Stimulated activated CD4-positive, alpha-beta T cell treated with anti-CD3 and anti-CD28 coated beads, Interleukin-2, amount 100 ng/mL, for 4 hours (primary cell): ENCODE measurements at places on chromosomes 4 and X.
A peak's percentile ranks its signal among the peaks of the same experiment; 100 is the strongest.

DNA sequence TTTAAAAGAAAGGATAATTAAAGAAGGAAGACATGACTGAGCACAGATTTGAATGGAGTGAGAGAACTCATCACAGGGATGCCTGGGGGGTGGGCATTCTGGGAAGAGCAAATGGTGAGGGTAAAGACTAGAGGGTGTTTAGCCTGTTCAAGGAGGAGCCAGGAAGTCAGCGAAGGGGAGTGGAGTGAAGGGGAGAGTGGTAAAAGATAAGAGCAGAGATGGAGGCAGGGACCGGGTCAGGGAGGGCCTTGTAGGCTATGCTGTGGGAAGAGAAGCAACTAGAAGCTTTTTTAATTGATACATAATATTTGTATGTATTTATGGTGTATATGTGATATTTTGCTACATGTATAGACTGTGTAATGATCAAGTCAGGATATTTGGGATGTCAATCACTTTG is 2.2 kb upstream of the VGLL1 start:
- DNase-seq, result no peak

DNA sequence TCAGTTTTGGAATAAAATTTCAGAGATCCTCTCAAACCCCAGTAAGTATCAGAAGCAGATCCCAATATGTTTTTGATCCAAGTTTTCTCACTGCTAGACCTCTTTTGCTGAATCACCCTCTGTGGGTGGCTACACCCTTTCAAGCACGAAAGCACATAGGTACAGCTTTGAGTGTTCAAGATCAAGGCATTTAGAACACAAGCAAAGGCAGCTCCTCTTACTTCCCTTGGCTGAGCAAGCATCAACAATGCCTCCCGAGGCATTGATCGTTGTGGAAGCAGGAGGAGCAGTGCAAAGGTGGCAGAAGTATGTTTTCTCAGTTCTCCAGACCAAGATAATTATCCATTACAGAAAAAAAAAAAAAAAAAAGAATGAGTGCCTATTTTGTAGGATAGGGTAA is 72.0 kb upstream of the TSPAN7 start:
- DNase-seq, result no peak

DNA sequence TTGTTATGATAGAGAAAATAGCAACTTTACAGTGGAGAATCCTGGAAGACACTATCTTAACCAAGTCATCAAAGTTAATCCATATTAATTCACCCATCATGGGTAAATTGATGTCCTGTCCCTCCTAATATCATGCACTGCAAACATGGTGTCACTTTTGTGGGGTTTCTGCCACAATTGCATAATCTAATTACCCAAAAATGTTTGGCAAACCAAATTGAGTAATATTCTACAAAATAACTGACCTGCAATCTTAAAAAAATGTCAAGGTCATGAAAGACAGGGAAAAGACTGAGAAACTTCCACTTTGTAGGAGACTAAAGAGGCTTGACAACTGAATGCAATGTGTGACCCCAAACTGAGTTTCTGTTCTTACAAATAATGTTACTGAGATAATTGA is 37.1 kb upstream of the PLAC8 start:
- DNase-seq, result no peak

DNA sequence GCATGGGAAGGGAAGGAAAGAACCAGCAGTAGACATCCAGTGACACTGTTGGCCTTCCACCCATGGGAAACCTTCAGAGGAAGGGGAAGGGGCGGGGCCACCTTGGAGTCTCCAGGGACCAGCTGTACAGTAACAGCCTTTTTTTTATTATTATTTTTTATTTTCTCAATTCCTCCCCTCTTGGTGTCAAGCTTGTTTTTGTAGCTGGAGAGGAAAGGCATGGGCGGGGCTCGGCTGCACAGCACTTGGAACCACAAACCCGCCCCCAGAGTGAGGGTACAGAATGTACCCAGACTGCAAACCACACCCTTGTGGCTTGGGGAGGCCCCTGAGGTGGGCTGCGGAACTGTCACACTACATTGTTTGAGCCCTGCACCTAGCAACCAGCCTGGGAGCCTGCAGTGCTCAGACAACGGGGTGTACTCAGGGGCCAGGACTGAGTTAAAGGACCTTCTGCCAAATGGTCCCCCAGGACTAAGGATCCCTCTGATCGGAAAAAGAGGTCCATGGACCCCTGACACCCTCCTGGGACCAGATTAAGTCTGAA is 45.7 kb downstream of the PRPS1 start:
- DNase-seq, result peak; percentile 79

GRCh38 chr4:4656977-4657376 is 115.1 kb upstream of the STX18 start:
- DNase-seq, result no peak

- no peak for DNase-seq
Observed at GRCh38 chr4:123896446-123897071, 500.0 kb downstream of the SPRY1 start.

- no peak for DNase-seq
Observed at GRCh38 chrX:119853444-119853843, 681 bp upstream of the UPF3B start.

DNA sequence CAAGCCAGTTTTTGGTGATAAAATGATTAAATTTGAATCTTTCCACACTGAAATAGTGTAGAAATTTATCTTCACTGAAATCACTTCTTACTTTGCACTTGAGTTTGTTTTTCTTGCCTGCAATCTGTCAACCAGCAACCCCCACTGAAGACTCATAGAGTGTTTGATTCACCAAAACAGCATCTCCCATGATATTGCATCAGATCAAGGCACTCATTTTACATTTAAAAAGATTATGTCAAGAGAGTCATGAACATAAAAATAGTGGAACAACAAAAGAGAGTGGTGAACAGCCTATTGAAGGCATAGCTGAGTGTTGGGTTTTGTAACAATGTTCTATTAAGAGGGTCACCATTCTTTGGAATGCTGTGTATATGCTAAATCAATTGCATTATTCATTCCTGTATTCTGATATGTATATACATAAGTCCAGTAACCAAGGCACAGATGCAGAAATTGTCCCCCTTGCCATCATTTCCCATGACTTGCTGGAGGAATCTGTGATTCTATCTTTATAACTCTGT is 1934.9 kb downstream of the ARAP2 start:
- DNase-seq, result no peak

DNA sequence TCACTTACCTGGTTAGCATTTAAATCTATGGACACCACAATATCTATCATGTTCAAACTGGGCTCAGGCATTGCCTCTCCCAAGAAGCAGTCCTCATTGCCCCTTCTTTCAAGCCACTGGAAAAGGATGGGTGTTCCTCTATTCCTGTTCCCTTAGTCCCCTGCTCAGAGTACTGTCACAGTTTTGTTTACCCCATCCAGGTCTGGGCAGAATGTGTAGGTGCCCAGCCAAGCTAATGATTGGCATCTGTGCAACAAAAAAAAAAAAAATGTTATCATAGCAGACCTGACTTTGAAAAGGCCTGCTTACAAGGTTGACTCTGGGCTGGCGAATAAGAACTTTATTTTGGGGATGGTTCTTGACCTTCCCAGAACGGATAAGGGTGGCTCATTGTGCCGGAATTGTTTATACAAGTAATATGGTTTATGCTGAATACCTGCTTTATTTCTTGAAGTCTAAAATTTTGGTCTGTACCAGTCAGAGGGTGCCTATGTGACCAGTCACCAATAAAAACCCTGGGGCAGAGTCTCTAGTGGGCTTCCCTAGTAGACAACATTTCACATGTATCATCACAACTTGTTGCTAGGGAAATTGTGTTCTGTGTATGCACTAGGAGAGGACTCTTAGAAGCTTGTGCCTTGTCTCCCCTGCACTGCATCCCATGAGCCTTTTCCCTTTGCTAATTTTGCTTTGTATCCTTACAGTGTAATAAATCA is 47.9 kb downstream of the JADE3 start:
- no peak for DNase-seq

DNA sequence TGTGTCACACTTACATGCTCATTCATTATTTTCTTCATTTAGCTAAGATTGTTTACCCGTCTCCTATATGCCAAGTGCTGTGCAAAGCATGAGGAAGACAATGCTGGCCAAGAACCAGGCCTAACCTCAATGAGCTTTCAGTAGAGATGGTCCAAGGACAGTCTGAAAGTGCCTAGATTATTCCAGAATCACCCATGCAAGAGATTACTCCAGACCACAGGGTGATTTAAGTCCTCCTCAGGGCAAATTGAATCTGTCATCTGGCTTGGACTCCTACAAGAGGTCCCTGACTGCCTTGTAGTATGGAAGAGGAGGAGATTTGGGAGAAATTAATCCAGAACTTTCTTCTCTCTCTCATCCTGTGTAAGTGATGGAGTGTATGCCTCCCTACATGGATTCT is 99.4 kb upstream of the NDP start:
- DNase-seq, result no peak
